ENCODE measurements at places on chromosomes 7 and 10.

GRCh38 chr7:11427686-11428273, 404.2 kb downstream of the THSD7A start:
- no peak for DNase-seq

DNA sequence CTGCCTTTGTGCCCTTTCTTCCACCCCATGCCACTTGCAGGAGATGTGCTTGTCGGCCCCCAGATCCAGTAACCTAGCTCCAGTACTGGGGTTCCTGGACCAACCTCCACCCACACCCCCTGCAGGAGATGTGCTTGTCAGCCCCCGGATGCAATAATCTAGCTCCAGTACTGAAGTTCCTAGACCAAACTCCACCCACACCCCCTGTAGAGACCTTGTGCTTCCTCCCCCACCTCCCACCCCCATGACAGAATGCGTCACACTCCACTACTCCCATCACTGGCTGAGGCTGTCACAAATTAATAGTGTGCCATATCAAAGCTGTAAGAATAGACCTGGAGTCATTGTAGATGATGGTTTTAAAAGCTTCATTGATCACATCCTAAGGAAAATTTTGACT, 185.0 kb downstream of the BICC1 start:
- DNase-seq, result no peak

- DNase-seq, result no peak
These were observed 2.1 kb downstream of the ADK start for GRCh38 chr10:74153123-74153522.

GRCh38 chr10:8389630-8390029, 335.1 kb downstream of the GATA3 start:
- no peak for DNase-seq

- DNase-seq, result no peak
These were observed 3.4 kb downstream of the PHYH start for GRCh38 chr10:13296476-13296875.

All from GM12891 (cell line).